Activated CD4-positive, alpha-beta T cell treated with anti-CD3 and anti-CD28 coated beads for 48 hours (primary cell): ENCODE measurements at places on chromosomes 11 and 22.

DNA sequence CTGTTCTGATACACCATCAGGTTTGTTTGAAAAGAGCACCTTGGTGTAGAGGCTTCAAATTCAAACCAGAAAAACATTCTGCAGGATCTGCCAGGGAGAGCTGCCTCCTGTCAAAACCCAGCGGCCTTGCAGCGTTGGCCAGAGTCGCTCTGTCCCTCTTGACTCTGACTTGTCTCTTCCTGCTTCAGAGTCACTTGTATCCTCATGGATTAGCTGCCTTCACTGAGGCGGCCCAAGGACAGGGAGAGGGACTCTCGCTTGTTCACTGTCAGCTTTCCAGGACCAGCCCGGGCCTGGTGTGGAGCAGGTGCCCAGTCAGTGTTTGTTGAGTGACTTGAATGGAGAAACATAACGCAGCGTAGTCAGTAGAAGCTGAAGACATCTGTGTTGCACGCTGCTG, 18.0 kb downstream of the TBC1D22A start:
- no peak for DNase-seq

DNA sequence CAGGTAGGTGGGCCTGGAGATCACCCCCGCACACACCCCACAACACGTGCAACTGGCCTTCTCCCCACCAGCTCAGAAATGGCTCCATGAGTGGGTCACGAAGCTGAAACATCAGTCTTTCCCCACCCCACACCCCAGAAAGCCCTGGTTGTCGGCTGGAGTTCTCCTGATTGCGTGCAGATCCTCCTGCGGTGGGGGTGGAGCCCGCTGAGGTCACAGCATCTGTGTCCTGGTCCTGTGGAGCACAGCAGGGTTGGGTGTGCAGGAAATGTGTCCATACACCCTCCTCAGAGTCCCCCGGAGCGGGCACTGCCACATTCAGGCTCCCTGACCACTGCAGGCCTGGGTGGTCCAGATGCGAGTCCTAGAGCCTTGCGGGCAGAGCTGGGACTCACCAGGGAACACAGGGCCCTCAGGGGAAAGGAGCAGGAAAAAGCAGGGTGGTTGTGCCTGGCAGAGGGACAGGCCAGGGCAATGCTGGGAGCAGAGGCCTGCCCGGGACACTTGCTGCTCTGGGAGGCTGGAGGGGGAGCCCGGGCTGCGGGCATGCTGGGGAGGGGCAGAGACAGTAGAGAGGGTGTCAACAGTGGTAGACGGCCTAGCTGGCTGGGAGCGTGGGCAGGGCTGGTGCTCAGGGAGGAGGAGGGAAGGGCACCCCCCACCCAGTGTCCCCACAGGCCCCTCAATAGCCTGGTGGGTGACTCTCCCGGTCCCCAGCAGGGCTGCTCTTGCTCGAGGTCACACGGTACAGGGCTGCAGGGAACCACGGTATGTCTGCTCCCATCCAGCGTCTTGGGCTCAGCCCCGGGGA, 42.4 kb upstream of the PPARA start:
- DNase-seq: no peak

- no peak for DNase-seq
Observed at GRCh38 chr11:1838077-1838425, 730 bp upstream of the TNNI2 start.

GRCh38 chr22:50297510-50298265, 9.8 kb downstream of the PLXNB2 start:
- DNase-seq: no peak

- no peak for DNase-seq
Observed at GRCh38 chr11:75347781-75348566, 3.5 kb downstream of the ARRB1 start.

DNA sequence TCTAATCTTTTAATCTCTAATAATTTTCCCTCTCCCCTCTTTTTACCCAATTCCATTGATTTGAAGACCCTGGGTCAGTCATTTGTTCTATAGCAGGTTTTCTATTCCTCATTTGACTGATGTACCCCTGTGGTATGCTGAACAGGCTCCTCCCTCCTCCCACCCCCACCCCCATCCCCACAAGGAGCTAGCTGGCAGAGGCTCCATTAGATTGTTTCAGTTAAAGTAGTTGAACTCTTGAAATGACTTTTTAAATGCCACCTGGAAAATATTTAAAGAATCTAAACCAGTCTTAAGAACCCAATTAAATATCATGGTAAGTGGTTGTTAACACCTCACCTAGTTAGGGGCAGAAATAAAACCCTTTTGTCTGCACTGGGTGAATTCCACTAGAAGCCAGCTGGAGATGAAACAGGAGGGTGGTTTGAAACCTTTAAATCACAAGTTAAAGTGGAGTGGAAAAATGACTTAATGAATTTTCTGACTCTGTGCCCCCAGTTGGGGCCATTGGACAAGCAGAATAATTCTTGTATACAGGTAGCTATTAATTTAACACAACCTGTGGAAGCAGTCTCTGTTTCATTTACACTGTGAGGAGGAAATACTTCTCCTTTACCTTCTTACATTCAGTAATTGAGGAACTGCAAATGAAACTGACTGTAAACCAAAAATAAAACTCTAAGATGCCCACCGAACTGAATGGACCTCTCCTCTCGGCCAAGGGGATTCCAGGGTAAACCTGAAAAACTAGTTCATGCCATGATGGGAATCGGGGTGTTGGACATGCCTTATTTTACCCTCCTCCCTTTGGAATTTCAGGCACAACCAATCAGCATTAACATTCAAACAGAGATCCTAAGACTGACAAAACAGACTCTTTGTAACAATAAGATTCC, 30.7 kb downstream of the PRR5L start:
- DNase-seq: no peak
